Activated naive CD4-positive, alpha-beta T cell treated with anti-CD3 and anti-CD28 coated beads, Interleukin-2, amount 50 U/mL, for 16 hours (primary cell): ENCODE measurements at places on chromosomes 2 and 18.

DNA sequence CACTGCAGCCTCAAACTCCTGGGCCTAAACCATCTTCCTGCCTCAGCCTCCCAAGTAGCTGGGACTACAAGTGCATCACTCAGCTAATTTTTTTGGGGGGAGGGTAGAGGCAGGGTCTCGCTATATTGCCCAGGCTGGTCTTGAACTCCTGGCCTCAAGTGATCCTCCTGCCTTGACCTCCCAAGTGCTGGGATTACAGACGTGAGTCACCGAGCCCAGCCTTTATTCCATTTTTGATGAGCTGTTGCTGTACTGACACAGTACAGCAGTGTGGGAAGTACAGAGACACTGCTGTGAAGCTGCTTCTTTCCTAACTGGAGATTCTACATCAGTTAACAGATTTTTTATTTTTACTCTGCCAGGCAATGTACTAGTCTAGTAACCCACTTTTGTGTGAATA, 18.8 kb downstream of the PTRHD1 start:
- DNase-seq = no peak

DNA sequence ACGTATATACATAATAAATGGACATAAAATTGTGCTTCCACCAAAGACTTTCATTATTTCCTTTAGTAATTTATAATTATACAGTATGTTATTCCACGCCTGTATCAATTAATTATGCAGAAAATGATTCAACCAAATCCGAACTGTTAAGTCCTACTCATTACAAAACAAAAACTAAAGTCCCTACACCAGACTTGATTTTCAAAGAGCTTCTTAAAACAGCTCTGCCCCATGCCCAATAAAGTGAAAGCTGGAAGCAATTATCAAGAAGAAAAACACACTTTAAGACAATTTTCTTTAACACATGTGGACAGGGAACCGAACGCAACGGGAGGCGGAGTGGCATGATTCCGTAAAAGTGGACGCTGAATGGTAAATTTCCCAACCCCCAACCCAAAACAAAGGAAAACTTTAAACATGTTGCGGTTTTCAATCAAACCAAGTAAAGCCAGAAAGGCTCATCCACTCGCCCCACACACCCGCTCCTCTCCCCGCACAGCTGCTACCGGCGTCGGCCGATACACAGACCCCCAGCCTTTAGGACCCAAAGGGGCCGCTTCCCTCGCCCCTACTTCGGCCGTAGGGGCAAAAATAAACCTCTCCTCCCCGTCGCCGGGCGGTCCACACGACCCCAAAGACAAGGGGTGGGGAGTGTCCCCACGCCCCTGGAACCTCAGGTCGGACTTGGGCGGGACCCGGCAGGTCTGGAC, 705 bp downstream of the YES1 start:
- DNase-seq = no peak

DNA sequence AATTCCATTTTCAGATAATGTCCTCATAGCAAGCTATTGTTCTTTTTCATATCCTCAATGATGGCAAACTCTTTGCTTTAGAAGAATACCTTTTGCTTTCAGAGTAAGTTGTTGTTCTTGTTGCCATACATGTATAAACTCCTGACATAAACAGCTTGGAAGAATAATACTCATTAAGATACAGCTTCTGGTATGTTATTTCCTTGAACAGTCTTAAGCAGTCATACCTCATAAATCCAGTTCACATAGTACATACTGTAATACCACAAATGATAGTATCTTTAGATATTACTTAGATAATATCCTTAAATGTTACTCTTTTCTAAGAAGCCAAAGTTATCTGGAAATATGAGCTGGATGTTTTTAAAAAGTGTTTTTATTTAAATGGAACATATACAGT, 23.2 kb downstream of the METTL8 start:
- no peak for DNase-seq

DNA sequence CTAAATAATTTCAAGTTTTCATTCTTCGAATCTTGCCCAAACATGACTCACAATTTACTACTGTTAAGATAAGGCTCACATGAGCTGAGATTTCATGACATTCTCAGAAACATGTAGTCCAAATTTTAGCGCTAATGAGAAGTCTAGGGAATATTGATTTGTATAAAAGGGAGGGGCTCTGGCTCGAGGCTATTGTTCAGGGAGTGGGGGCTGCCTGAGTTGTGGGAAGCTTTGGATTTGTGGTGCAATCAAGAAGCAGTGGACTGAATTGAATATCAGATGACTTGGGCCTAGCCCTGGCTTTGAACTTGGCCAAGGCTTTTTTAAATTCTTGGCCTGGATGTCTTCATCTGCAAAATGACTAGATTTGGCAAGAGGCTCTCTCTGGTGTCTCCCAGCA, 674.9 kb upstream of the FANCL start:
- no peak for DNase-seq

DNA sequence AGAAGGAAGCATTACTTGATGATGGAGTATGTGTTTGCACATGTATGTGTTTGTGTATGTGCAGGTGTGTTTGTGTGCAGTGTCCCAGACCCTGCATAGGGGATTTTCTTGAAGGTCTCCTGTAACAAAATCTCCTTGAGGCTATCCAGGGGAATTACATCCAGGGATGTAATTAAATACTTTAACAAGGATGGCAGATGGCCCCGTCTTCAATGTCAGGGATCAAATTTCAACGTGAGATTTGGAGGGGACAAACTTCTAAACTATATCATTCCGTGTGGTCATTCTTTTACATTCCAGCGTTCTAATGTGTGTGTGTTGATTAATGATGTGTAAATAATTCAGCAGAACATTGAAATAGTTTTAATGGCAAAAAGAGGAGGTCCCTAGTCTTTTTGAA, 3.3 kb downstream of the UGT1A9 start:
- no peak for DNase-seq

- no peak for DNase-seq
Observed at GRCh38 chr2:39666491-39667101, 879 bp downstream of the TMEM178A start.

DNA sequence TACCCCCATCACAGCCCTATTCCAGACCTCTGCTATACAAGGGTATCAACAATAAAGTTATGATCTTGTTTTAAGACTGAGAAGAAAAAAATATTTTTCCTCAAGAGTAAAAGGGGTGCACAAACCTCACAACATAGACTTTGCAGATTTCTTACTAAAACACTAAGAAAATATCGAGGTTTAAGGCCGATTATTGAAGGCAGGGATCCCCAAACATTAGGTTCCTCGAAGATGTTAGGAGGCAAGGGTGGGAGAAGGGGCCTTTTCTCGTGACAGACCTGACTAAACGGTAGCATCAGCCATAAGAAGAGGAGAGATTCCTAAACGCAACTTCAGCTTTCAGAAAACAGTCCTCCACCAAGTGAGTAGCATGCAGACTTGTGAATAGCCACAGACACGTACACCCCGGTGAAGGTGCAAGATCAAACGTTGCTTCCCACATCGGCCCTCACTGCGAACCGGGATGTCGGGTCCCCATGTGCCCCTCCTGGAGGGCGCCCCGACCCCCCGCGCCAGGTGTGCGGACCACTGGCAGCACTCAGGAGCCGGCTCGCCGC, 678 bp downstream of the PIAS2 start:
- DNase-seq = no peak

DNA sequence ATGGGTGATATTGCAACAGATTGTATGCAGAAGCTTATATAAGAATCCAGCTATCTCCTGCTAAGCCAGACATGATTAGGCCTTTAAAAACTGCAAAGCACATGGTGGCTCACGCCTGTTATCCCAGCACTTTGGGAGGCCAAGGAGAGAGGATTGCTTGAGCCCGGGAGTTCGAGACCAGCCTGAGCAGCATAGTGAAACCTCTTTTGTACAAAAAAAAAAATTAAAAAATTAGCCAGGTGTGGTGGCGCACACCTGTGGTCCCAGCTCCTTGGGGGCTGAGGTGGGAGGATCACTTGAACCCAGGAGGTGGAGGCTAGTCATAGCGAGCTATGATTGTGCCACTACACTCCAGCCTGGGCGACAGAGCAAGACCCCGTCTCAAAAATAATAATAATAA, 204.6 kb downstream of the TNS1 start:
- DNase-seq = no peak

DNA sequence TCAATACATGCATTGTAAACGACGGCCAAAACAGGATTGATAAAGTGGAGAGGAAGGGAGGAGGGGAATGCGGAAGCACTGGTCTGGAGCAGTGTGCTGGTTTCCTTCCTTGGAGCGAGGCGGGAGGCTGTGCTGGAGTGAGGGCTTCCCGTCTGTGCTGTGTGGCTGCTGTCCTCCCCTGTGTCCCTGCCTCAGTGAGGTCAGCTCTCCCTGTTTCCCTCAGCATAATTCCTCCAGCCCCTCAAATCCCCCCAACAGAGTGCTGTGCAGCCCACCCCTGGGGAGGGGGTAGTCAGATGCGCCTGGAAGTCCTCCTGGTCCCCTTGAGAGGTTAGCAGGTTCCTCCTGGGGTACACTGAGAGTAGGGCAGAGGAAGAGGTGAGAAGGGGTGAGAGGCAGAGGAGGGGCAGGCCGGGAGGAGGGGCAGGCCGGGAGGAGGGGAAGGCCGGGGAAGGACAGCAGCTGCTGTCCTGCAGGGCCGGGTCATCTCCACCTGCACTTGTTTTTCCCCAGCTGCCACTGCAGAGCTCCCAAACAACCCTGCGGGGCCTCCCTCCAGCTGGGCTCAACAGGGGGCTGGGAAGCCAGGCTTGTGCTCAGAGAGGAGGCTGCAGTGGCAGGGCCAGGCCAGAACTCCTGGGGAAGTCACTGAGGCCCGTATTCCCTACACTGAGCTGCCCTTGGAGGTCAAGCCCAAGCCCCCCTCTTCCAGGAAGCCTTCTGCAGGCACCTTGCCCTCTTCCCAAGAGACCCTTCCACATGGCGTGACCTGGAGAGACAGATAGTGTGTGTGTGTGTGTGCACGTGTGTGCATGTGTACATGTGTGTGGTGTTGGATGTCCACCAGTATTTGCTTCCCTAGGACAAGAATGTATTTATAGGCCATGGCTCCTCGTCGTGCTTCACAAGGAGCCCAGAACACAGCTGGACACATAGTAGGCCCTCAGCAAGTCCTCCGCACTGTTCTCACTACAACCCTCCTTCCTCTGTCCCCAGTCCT, 13.2 kb upstream of the ATP6V1B1 start:
- DNase-seq = no peak

DNA sequence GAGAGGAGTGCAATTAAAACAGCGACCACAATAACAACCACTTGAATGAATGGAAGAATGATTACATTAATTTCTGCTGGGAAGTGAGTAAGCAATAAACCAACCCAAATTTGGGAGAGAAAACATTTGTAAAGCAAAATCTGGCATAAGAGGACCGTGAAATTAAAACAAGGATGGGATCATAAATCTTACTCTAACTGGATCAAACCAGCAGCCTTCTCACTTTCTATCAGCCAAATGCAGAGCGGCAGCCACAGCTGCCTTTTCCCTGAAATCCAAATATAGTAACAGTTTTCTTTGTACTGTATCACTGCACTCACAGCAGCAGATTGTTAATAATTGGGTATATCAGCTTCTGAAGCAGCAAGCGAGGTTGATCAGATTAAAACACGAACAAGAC, 245.2 kb upstream of the REG3G start:
- no peak for DNase-seq

GRCh38 chr2:21118302-21118920, 5.4 kb upstream of the TDRD15 start:
- DNase-seq = no peak

- DNase-seq = no peak
Observed at GRCh38 chr2:7096726-7097352, 179.6 kb downstream of the RNF144A start.

GRCh38 chr2:173884025-173884802, 81.0 kb downstream of the SP3 start:
- DNase-seq = peak; percentile 28

- DNase-seq = no peak
Observed at GRCh38 chr2:65541773-65542172, 109.4 kb upstream of the SPRED2 start.

GRCh38 chr2:136121204-136121910, 3.4 kb upstream of the CXCR4 start:
- no peak for DNase-seq
